ENCODE measurements at places on chromosomes 4 and X.

DNA sequence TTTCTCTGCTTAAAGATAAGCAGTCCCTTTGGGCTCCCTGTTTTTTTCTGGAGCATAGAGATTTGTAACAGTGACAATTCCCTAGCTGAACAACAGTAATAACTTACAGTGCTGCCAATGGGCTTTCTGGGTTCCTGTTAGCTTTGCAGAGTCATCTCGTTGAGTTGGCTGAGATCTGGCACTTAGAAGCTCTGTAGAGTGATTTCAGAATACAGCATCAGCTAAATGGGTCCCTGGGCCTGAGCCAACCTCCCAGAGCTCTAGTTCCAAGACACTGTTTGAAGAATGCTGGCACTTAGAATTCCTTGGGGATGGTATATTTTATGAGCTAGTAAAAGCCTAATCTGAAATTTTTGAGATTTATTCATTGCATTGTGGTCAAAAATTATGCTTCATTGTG is 43.5 kb upstream of the SERTM2 start:
- no peaks in the 10 kb centered on the region for H3K27me3 ChIP-seq
- no peak overlapping the region for H3K4me3 ChIP-seq
- H3K4me1 ChIP-seq, result no peaks in the 10 kb centered on the region
- no peaks in the 10 kb centered on the region for H3K36me3 ChIP-seq

- H3K4me3 ChIP-seq, result no peak overlapping the region
- peaks cover 10% of the 10 kb centered on the region for H3K4me1 ChIP-seq
- H3K27ac ChIP-seq, result no peak overlapping the region
- H3K36me3 ChIP-seq, result peaks cover 3% of the 10 kb centered on the region
- DNase-seq, result no peak
- no peaks in the 10 kb centered on the region for H3K27me3 ChIP-seq
These were observed 57.9 kb upstream of the STIM2 start for GRCh38 chr4:26802790-26803189.

DNA sequence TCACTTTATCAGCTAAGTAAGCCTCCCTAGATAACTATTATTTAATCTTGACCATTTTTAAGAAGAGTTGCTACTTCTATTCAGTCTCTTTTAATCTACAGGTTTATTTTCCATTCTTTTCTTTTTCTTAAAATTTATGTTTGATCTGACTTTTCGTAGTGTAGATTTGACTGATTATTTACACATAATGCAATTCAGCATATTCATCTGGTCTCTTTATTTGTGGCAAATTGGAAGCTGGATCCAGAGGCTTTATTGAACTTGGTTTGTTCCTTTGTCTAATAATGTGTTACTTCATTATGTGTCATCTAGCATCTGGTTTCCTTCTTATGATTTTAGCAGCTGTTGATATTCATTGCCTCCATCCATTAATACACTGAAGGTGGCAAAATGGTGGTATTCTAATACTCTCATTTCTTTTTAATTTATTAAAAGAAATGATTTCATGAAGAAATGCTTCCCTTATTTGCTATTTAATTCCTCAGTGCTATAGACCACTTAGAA is 113.0 kb downstream of the FBXW7 start:
- DNase-seq, result no peak
- no peak overlapping the region for H3K4me3 ChIP-seq
- H3K36me3 ChIP-seq, result no peaks in the 10 kb centered on the region
- no peaks in the 10 kb centered on the region for H3K27me3 ChIP-seq
- H3K4me1 ChIP-seq, result peaks cover 10% of the 10 kb centered on the region
- H3K27ac ChIP-seq, result no peak overlapping the region

GRCh38 chr4:67131224-67131623 is 414.1 kb downstream of the CENPC start:
- no peaks in the 10 kb centered on the region for H3K27me3 ChIP-seq
- H3K4me3 ChIP-seq, result no peak overlapping the region
- no peaks in the 10 kb centered on the region for H3K36me3 ChIP-seq
- H3K27ac ChIP-seq, result no peak overlapping the region
- peaks cover 6% of the 10 kb centered on the region for H3K4me1 ChIP-seq

DNA sequence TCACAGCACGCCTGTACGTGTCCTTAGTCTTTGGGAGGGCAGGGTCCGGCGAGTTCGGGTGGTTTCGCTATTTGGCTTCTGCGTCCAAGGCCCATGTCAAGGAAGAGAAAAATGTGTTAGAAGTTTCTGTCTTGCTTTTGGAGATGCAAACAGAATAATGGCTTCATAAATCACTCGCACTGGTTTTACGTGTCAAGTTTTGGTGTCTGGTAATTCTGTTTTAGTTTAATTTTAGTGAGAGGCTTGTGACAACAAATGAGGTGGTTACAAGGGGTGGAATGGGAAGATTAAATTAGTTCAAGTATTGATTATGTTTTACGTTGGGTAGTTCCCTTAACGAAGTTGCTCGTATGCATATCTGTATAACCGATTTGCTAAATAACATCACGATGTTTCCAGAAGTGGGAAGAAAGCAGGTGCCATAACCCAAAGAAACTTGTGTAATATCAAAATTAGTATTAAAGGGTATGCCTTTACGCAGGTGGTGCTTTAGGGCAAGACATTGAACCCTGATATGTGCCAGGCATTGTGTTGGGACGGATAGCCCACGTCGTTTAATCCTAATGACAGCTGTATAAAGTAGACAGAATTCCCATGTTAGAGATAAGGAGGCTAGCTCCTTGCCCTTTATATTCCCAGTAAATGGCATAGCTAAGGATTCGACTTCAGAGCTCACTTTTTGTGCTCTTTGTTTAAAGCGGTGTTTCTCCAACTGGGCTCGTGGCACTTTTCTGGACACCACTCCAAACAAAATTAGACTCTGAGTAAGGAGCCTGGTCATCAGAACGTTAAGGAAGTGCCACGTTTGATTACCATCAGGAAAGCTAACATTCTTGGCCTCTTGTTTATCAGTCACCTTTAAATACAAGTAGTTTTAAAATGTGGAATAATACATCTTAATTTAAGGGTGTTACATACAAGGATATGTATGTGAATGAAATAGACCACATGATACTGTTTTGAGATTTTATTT is 843 bp downstream of the RPL34 start:
- peaks cover 45% of the 10 kb centered on the region for H3K4me1 ChIP-seq
- H3K36me3 ChIP-seq, result peaks cover 37% of the 10 kb centered on the region
- H3K27me3 ChIP-seq, result no peaks in the 10 kb centered on the region
- DNase-seq, result no peak
- H3K27ac ChIP-seq, result peak overlapping the region; percentile 98

- no peaks in the 10 kb centered on the region for H3K36me3 ChIP-seq
- H3K4me3 ChIP-seq, result no peak overlapping the region
- no peaks in the 10 kb centered on the region for H3K27me3 ChIP-seq
- H3K27ac ChIP-seq, result no peak overlapping the region
These were observed 2234.4 kb downstream of the ARAP2 start for GRCh38 chr4:34009951-34010350.

GRCh38 chr4:144376866-144377265 is 236.3 kb upstream of the GYPA start:
- DNase-seq, result no peak
- no peaks in the 10 kb centered on the region for H3K36me3 ChIP-seq
- H3K4me3 ChIP-seq, result no peak overlapping the region
- peaks cover 50% of the 10 kb centered on the region for H3K4me1 ChIP-seq
- peak overlapping the region; percentile 88 for H3K27ac ChIP-seq
- no peaks in the 10 kb centered on the region for H3K27me3 ChIP-seq
